Urothelium cell line (cell line): ENCODE measurements at places on chromosomes 1 and 21.

GRCh38 chr1:163565166-163565565, 243.4 kb downstream of the NUF2 start:
- no peak for DNase-seq

DNA sequence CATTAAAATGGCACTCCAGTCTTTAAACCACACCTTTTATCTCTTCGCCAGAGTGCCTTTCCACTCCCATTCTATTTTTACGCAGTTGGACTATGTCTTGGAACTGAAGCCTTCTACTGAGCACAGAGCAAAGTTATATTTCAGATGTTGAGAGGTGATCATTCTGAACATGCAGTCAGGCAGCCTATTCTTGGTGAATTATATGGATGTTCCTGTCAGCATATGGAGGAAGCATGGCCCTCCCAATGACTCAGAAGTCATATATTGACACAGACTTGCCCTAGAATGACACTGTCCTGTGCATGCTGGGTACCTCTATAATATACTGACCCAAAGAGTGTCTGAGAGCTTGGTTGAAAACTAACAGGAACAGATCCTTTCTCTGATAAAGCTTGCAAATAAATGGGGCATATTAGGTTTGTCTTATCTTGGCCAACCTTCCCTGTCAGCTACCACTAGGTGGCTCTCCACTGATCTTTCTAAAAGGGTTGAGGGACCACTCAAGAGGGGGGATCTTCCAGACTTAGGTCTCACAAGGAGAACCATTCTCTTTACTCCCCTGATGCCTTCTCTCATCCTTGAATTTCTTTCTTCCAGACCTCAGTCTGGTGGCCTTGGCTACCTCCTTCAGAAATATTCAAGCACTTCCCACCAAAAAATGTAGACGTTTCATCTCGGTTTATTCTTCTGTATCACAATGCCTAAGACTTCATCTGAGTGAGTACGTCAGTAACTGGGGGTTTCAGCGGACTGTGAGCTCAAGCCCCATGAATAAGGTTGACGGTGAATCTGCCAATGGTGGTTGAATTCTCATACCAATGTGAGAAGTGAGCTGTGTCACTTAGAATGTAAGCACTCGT, 11.8 kb upstream of the ALG14 start:
- DNase-seq, result peak; percentile 22

DNA sequence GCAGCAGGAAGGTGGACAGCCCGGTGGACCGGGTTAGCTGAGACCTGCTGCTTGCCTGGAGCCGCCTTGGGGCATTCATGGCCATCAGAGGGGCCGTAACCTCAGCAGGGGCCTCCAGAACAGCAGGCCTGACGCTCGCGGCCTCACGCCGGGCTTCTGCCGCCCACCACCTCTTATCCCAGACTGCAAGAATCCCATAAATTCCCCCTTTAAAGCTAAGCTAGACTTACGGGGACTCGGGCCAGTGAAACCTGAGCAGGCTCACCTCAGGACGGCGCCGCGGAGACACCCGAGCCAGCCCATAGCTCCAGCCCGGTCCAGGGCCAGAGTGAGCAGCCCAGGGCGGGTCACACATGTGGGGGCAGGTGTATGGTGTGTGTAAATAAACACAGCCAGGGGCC, 132.3 kb downstream of the GLIS1 start:
- no peak for DNase-seq

DNA sequence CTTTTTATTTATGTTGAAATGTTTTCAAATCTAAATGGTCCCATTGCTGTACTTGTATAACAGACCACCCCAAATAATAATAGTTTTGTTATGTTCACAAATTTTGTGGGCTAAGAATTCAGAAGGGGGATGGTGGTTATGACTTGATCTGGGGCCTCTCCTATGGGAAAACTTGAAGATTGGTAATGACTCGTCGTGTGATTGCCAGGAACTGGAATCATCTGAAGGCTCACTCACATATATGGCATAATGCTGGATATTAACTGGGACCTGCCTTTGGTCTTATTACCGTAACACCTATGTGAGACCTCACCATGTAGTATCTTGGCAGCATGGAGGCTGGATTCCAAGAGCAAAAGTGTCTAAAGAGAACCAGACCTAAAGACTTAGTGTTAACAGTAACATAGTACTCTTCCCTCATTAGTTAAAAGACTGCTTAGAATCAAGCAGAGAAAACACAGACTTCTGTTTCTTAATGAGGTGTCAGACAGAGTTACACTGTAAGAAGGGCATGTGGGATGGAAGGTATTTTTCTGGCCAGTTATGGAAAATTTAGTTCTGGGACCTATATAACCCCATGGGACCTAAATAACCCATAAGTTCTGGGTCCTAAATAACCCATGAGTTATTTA, 11.9 kb downstream of the LYPLAL1 start:
- no peak for DNase-seq

DNA sequence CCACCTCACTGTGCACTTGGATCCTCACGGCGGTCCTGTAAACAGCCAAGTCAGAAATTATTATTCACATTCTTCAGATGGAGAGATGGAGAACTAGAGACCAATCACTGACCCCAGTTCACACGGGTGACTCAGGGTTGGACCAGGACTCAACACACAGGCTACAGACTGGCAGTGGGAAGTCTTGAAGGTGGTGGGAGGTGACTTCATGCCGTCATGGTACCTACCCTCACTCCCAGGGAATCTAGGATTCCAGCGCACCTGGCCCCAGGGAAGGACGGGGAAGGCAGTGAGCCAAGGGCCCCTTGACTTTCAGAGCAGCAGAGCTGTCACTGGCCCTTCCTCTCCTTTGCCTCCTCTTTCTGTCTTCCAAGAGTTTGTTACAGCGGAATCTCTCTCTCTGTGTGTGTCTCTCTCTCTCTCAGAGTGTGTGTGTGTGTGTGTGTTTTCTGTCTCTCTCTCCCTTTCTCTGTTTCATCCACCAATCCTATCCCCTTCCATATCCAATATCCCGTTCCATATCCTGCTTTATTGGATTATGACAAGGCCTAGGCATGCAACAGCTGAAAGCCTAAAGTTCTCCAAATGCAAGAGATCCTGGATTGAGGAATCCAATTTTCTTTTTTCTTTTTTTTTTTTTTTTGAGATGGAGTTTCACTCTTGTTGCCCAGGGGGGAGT, 11.7 kb downstream of the OPTC start:
- no peak for DNase-seq

GRCh38 chr1:228018961-228019721, 12.3 kb downstream of the WNT3A start:
- DNase-seq, result no peak

DNA sequence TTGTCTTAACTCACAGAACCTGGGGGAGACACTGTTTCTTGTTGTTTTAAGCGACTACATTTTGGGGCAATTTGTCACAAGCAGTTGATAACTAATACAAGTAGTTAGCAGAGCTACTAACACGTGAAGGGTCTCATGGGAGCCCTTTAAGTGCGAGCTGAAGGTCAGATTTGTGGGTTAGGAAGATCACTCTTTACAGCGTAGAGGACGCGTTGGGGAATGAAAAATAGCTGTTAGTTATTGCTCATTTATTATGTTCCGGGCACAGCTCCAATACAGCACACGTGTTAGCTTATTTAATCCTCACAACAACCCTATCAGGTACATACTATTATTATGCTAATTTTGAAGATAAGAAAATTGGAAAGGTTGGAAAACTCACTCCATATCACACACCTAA, 95.9 kb downstream of the ACTL8 start:
- no peak for DNase-seq

DNA sequence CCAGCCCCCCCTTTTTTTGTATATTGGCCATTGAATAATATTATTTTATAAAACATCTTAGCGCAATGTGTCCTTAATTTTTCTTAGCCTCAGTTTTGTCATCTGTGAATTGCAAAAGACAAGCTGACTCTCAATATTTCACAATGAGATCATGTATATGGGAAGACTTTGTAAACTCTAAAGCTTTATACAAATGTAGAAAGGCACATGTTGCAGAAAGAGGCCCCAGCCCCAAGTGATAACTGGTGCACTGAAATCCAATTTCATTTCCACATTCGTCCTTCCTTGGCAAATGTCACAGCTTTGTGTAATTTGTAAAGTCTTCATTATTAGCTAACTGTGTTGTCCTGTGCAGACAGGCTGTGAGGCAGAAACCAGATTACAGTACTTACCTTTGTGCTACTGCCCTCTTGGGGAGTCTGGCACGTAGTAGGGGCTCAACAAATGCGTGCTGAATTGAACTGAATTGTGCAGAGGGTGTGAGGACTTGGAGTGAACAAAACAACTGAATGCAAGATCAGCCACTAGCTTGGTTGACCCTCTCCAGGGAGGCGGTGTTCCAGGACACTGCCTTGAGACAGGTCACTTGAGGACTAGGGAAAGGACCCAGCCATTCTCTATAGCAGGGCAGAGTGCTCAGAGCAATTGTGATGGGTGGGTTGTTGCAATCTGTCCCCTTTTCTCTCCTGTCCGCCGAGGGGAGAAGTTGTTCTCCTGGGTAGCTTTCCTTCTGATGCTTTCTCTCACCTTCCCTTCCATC, 74.6 kb downstream of the LMO4 start:
- DNase-seq, result no peak

GRCh38 chr1:94258873-94259331, 21.5 kb upstream of the ARHGAP29 start:
- peak; percentile 81 for DNase-seq

DNA sequence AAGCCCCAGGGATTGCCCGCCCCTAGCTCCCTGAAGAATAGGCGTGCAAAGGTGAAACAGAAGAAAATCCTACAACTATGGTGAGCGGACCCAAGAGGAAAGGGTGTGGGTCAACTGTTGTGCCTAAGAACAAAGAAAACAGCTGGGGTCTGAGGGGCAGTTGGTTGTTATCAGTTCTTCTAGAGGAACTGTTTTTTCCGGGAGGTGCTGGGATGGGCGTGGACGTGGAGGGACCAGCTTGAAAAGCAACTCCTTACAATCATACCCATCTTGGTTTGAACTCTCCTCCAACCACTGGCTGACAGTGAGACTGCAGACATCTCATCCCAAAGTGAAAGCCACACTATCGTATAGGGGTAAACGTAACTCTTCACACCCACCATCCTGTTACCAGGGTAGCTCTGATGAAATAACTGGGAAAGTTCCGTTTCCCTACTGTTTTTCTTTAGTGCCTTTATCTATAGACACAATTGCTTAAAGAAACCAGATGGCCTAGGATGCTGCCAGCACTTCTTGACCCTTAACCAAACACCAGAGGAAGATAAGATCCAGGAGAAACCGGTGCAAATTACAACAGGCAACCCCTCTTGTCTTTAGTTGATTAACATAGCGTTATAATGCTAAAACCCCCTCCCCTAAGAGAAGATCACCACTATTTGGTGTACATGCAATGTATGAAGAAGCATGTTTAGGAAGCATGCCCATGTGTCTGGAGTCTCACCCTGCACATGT, 25.6 kb upstream of the FAM89A start:
- DNase-seq, result no peak

GRCh38 chr1:228314658-228315483, 91.8 kb downstream of the TRIM11 start:
- DNase-seq, result no peak

GRCh38 chr1:221795380-221795779, 53.5 kb upstream of the DUSP10 start:
- DNase-seq, result no peak

GRCh38 chr1:175888996-175889395, 145.6 kb upstream of the TNR start:
- DNase-seq, result no peak

- no peak for DNase-seq
Observed at GRCh38 chr1:36284061-36284460, 22.1 kb upstream of the SH3D21 start.

- no peak for DNase-seq
Observed at GRCh38 chr1:158728510-158729225, 8.1 kb upstream of the OR6K3 start.

- peak; percentile 64 for DNase-seq
Observed at GRCh38 chr1:94805912-94806311, 14.2 kb upstream of the SLC44A3 start.
